ENCODE measurements at places on chromosomes 3 and 15.

DNA sequence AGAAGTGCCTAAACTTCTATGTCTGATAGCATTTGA is at the start of gene TP63:
Gene TP63 (plus strand): TSS at position 17 of the 36 bp plus-strand sequence. CDS start 127 bp downstream, outside the sequence.
- DNase-seq = no peak

DNA sequence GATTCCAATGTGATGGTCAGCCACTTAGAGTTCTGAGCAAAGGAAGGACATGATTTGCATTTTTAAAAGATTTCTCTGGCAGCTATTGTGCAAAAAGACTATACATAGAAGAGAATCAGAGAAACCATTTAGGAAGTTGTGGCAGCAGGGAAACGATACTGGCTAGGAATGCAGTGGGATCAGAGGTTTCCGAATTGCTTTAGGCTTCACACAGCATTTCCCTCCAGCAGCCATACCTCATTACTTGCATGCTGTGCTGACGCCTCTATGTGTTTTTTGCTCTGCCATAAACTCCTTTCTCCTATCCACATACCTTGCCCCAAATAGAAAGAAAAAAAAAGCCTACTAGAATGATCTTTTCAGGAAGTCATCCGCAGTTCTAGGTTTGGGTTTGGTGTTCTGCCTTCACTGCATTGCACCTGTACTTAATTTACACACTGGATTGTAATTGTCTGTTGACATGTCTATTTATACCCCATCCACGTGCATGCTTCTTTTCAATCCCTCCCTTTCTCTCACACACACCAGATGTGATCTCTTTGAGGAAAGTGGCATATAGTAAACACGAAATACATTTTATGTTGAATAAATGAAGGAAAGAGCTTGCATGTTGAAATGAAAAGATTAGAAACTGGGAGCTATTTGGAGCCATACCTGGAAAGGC is 860.3 kb upstream of the SEMA6D start:
- DNase-seq = no peak

DNA sequence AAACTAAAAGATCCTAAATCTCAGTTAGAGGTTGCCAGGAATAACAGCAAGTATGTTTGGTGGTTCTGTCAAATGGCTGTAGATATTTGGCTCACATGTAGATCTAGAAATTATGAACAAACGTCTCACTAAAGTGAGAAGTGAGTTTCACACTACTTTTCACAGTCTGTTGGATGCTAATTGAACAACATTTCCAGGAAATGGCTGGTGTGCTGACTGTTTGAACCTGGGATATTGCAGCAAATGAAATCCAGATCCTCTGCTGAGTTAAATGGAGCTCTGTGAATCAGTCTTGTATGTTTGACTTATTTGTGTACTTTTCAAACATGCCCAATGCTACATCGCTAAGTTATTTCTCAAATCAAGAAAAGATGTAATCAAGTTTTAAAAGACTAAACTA is 21.3 kb upstream of the RSL24D1 start:
- peak; percentile 20 for DNase-seq

DNA sequence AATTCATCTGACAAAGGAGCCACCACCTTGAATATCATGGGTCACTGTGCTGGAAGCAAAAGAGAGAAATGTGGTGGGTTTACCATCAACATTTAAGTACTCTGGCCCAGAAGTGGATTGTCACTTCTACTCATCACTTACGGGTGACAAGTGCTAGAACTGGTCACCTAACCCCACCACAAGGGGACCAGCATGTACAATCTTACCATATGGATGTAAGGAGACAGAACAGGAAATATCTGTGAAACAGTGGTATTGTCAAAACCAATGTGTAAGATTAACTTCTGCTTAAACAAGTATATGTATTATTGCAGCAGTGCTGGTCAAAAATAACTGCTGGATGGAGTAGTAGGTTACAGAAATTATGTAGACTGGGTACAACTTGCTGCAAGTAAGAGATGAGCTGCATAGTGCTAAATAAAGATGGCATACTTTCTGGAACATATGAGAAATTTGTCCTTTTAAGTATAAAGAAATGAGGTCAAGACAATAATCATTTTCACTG is 171.8 kb downstream of the POTEB3 start:
- DNase-seq = no peak

DNA sequence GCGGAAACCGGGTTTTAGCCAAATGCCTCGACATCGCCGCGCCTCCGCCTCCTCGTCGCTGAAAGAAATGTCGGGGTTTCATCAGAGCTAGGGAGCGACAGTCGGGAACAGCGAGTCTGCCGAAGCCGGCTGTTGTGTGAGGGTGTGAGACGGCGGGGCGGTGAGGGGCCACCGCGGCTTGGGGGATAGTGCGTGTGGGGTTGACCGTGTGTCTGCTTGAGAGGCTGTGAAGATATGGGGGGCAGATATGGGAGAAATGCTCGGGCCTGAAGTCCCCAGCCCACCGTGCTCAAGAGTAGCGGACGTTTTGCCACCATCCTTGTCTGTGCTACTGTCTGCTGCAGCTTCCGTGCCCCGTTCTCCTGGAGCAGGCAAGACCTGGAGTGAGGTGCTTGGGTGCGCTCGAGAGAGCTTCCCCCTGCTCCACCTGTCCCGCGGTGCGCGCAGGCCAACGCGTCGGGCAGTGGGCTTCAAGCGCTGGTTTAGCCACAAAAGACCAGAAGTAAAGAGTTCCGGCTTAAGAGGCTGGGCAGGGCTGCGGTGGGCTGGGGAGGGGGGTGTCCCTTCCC is 716 bp upstream of the ISLR2 start:
- DNase-seq = no peak

- no peak for DNase-seq
Measured at GRCh38 chr3:15501126-15501525, 20.4 kb downstream of the COLQ start.

Data from AML-193 (cell line).